ENCODE measurements at places on chromosomes 2 and 18.

DNA sequence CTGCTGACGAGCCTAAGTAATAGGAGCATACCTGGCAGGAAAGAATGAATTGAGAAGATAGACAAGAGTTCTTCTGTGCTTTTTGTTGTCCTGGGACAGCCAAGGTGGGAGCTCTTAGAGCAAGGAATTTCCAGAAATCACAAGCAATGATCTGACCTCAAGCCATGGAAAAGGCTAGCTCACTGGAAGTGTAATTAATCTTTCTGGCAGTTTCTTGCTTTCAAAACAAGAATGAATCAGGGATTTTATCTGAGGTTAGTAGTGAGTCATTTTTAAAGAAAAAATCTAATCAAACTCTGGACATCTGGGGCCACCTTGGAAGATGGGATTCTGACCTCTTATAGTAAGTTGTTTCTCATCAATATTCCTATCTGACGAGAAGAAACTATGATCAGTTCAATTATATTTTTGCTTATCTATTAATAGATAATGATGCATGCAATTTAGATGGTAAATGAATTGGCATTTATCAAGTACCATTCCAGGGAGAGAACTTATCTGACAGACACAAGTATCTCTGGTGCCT lies 98.0 kb downstream of the ADCYAP1 start:
- no peak for DNase-seq

- DNase-seq = no peak
These were observed 157.0 kb downstream of the DOCK10 start for GRCh38 chr2:224885291-224885690.

DNA sequence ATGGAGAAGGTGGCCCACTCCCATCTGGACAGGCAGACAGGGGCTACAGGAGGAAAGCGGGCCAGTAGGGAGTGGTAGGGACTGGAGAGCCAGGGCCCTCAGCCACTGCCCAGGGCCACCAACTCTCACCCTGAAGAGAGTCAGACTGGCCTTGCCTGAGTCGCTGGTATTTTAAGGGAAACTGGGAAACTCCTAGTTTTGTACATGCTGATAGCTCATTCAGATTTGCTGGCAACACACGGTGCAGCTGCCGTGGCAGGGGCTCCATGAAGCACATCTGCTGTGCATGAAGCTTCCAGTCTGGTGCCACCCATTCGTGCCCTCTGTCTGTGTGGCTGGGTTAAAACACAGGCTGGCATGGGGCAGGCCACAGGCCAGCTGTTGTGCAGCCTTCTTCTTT lies 137.3 kb upstream of the GLI2 start:
- DNase-seq = no peak

DNA sequence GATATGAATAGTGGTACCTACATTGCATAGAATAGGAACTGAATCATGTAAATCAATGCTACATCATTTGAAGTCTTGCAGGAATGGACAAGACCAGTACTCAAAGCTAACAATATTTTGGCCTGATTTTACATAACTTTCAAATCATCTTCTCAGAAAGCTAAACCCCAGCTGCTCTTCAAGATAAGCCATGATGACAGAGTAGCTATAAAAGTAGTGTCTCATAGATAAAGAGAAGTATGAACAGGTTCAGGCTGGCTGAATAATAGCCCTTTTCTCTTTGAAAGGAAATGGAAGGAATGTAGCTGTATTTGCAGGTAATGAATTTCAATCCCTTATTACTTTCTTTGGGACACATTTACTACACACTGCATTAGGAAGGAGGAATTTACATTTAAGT lies 28.2 kb downstream of the TSPYL6 start:
- no peak for DNase-seq

- no peak for DNase-seq
These were observed 13.6 kb upstream of the TMEM185B start for GRCh38 chr2:120236791-120237190.

- no peak for DNase-seq
These were observed 9.0 kb downstream of the TWSG1 start for GRCh38 chr18:9343577-9343976.

DNA sequence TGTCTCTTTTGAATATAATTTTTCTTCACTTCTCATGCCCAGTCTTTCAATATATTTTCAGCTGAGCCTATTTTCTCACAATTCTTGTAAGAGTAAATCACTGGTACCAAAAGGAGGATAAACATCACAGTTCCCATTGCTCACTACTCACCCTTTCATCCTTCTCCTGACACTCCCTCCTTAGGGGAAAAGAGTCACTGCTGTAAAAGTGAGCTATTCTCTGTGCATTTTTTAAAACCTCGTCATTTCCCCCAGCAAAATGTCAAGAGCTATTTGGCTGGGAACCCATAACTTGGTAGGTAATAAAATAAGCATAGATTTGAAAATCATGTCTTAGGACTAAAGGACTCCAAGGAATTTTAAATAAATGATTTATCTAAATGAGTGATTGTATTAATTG lies 340.1 kb upstream of the GYPC start:
- no peak for DNase-seq

DNA sequence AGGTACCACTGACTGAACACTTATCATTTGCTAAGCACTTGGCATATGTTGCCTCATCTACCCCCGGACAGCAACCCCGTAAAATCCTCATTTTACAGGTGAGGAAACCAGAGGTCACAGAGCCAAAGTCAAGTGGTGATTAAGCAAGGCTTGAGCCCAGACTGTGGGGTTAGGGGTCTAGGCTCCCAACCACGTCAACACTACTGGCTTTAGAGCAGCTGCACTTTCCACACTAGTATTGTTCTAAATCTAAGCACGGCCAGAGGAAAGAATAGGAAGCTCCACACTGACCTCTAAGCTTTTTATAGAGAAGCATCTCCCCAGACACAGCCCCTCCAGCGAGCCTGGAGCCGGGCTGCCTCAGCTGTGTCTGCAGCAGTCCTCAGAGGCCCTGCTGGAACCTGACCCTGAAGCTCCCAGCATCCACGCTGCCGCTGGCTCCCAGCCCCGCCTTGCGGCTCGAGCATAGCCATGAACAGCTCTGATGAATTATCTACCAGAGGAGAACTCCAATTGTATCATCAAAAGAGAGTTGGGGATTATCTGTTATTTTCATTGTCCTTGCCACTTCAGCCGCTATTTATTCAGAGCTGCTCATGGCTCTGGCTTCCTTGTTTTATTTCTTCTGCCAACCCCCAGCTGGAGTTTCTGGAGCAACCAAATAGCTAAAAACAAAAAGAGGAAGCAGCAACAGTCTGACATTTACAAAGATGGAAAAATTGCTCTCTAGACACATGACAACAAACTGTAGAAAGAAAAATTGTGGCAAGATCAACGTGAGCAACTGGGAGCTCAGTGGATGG lies 62.2 kb upstream of the RTN4 start:
- DNase-seq = no peak

- DNase-seq = no peak
These were observed 157.2 kb downstream of the MIB1 start for GRCh38 chr18:21897811-21898210.

DNA sequence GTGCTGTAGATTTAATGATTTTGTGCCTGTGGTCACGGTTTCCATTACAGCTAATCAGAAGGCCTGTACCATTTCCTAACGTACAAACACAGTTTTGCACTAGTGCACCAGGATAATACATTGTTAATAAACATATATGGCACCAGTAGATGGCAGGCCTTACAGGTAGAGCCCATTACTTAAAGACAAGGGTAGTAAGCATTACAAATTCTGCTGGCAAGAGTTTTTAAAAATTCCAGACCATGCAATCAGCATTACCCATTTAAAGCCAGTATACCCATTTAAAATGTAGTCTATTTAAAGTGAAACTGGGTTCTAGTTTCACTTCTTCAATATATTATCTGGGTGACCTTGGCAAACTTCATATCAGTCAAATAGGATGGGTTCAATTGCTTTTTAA lies 224.2 kb downstream of the NUP35 start:
- no peak for DNase-seq

- DNase-seq = no peak
These were observed 24.8 kb downstream of the LPIN2 start for GRCh38 chr18:2987876-2988790.

DNA sequence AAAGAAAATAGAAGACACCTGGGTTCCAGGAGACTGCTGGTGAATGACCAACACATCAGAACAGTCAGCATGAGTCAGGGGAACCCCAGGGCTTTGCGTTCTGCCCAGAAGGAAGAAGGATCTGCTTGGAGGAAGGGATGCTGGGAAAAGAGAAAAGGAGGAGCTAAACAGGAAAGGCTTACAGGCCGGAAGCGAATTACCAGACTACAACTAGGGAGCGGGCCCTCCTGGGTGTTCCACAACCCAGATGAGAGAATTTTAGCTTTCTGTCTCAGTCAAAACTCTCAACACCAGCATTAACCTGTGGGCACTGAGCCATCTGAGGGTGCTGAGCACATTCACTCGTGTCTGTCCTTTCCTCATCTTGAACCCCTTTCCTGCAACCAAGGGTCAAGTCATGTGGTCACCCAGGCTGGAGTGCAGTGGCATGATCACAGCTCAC lies 19.2 kb downstream of the CDC42EP3 start:
- no peak for DNase-seq

Measured in activated CD4-positive, alpha-beta T cell treated with anti-CD3 and anti-CD28 coated beads, Interleukin-2, amount 50 U/mL, for 24 hours (primary cell).